ENCODE measurements at places on chromosomes 6 and 20.

DNA sequence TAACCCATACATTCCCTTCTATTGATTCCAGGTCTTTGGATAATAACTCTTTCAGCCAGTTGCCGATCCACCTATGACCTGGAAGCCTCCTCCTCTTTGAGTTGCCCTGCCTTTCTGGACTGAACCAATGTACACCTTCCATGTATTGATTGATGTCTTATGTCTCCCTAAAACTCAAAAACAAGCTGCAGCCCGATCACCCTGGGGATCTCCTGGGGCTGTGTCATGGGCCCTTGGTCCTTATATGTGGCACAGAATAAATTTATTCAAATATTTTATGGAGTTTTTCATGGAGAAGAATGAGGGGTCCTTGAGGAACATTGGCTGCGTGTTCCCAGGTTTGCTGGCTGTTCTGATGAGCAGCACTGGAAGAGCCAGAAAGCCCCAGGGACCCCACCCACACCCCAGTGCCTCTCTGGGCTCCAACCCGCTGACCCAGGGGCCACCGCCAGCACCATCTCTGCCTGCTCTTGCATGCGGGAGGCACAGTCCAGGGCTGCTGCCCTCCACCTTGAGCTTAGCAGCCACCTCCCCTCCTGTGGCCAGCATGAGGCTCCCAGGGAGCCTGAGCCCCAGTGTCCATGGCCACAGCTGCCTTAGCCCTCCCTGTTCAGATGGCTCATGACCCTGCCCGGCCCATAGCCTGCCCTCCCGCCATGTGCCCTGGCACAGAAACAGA lies 36.5 kb upstream of the CST7 start:
- DNase-seq: no peak

DNA sequence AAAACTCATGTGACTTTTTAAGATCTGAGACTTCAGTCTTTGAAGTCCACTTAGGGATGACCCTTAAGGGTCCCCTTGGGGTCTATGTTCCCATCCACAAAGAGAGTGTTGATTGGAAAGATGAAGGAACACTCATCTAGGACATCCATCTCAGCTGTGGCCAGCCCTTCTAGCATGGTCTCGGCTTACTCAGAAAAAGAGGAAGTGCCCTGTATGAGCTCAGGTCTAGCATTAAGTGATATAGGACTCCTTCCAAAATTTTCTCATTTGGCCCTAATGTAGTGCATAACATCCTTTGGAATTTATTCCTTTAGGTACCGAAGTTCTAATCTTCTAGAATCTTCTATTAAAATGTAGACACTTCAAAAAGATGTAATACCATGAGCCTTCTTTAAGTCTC lies 77.4 kb downstream of the NDUFAF5 start:
- no peak for DNase-seq

DNA sequence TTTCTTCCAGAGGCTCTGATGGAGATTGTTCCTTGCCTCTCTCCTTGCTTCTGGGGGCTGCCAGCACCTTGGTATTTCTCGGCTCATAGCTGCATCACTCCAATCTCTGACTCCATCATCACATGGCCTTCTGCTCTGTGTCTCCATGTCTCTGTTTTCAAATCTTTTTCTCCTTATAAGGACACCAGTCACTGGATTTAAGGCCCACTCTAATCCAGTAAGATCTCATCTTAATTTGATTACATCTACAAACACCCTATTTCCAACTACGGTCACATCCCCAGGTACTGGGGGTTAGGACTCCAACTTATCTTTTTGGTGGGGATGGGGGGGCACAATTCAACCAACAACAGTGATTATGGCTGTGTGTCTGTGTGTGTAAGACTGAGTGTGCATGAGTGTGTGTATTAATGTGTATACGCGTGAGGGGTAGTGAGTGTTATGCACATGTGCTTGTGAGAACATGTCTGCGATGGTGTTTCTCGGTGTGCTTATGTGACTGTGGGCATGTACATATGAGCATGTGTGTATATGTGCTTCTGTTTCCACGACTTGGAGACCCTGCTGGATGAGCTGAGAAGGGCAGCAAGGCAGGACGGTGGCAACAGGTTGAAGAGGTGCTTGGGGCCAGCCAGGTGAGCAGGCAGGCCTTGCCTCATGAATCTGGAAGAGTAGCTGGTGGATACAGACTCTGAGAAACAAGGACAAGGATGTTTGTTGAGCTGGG lies 130.5 kb downstream of the MRPL14 start:
- DNase-seq: no peak

GRCh38 chr20:41369673-41370072 lies 3.1 kb upstream of the EMILIN3 start:
- no peak for DNase-seq

- DNase-seq: no peak
Measured at GRCh38 chr20:58612121-58612691, 38.9 kb upstream of the STX16 start.

All from stimulated activated CD8-positive, alpha-beta memory T cell treated with anti-CD3 and anti-CD28 coated beads, Interleukin-4, amount 100 ng/mL, for 4 hours (primary cell).